ENCODE measurements at places on chromosomes 5 and 9.

DNA sequence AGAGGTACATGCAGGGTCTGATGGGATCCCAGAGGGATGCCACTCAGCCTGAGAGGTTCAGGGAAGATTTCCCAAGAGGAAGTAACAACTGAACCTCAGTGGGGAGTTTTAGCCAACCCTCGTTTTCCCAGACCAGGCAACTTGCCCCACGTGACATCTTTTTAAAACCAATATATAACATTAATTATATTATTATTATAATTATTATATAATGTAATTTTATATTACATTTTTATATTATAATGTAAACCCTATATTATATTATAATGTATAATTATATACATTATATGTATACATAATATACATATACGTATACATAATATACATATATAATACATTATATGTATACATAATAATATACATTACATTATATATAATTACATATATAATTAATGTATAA is 62.8 kb upstream of the WWC1 start:
- DNase-seq = no peak

- no peak for DNase-seq
These were observed 66.3 kb downstream of the MAT2B start for GRCh38 chr5:163571744-163572143.

DNA sequence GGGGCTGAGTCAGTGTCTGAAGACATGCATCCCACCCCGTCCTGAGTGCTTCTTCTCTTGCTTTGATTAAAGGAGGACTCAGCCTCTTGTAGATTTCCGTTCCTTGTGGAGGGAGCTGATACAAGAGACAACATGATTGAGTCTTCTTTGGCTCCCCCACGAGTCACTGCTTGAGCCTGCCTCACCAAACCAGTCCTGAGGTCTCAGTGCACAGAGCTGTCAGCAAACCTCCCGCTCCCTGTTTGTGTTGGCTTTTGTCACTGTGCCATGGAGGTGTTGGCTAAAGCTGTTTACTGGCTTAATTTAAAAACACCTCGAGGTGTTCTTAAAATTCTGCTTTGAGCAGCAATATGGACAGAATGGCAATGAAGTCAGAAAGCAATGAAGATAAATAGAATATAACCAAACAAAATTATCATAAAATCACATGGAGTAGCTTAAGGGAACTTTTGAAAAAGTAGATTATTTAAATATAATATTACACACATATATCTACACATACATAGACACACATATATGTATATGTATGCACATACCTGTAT is 234.1 kb upstream of the ANKRD55 start:
- DNase-seq = no peak

GRCh38 chr9:121026260-121026691 is 23.8 kb downstream of the C5 start:
- DNase-seq = no peak

DNA sequence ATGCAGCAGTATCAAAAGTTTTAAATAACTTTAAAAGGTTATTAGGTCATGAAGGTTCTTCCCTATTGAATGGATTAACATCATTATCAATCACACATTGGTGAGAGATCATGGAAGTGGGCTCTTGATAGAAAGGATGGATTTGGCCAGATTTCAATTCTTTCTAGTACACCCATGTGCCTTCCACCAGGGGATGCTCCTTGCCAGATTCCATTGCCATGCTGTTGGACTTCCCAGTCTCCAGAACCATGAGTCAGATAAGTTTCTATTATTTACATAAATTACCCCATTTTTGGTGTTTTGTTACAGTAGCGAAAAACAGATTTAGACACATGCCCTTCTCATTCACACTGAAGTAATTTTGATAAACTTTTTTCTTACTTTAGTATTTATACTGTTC is 1010.6 kb upstream of the C9orf72 start:
- DNase-seq = no peak
